Tibial artery (tissue), 4 donors: ENCODE measurements at places on chromosomes 6 and 20.

DNA sequence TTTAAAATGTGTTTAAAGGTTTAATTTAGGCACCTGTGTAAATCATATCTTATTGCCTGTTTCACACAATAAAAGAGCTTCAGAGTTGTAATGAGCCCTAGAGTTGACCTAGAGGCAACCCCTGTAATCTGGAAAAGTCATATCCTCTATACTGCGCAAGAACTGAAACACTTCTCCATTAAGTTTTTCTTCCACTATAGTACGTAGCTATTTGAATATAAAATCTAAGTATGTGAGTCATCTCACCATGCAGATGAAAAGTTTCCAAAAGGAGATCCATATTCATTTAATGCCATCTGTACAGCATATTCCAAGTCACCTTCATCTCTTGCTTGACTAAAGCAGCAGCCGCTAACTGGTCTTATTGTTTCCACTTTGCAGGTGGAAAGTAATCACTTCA, 26.0 kb upstream of the TAAR1 start:
- no peaks in the 10 kb centered on the region for H3K36me3 ChIP-seq
- no peak for DNase-seq
- H3K4me3 ChIP-seq, result no peak overlapping the region
- H3K27ac ChIP-seq, result no peak overlapping the region
- no peaks in the 10 kb centered on the region for H3K4me1 ChIP-seq

DNA sequence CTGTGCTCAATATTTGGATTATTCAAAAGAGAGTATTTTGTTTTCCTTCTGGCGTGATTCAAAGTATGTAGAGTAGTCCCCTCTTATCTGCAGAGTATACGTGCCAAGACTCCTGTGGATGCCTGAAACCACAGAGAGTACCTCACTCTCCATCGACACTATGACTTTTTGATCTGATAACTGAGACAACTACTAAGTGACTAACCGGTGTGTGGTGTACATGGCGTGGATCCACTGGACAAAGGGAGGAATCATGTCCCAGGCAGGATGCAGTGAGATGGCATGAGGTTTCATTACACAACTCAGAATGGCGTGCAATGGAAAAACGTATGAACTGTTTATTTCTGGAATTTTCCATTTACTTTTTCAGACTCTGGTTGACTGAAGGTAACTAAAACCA, 112.2 kb upstream of the PDE7B start:
- H3K27ac ChIP-seq, result no peak overlapping the region
- no peak for DNase-seq
- no peak overlapping the region for H3K4me3 ChIP-seq
- H3K36me3 ChIP-seq, result no peaks in the 10 kb centered on the region
- no peaks in the 10 kb centered on the region for H3K4me1 ChIP-seq
- no peaks in the 10 kb centered on the region for H3K27me3 ChIP-seq

DNA sequence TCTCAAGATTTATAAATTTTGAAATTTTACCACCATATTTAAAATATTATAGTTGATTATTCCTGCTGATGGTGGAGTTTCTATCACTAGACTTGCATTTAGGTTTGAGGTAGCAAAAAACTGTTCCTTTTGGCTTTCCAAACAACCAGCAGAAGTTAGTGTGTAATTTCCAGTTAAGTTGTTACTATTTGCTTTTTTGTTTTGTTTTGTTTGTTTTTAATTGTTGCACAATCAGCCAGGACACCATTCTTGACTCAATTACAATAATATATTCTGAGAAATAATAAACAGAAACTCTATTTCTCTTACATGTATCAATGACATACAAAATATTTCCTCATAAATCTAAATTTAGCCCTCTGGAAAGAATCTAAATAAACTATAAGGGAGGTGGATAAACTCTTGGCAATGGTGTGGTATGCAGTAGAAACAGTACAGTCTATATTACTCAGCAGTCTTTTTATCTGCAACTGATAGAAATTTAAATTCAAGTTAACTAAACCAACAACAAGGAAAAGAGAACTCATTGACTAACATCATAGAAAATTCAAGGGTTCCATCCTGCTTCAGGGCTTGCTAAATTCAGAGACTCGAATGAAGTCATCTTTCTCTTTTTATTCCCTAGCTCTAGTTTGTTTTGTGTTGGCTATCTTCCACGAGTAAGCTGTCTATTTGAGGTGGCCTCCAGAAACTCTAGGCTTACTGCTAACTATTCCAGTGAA, 19.4 kb upstream of the COL19A1 start:
- DNase-seq, result no peak
- no peak overlapping the region for H3K27ac ChIP-seq
- no peaks in the 10 kb centered on the region for H3K27me3 ChIP-seq
- H3K4me1 ChIP-seq, result no peaks in the 10 kb centered on the region
- no peak overlapping the region for H3K4me3 ChIP-seq

DNA sequence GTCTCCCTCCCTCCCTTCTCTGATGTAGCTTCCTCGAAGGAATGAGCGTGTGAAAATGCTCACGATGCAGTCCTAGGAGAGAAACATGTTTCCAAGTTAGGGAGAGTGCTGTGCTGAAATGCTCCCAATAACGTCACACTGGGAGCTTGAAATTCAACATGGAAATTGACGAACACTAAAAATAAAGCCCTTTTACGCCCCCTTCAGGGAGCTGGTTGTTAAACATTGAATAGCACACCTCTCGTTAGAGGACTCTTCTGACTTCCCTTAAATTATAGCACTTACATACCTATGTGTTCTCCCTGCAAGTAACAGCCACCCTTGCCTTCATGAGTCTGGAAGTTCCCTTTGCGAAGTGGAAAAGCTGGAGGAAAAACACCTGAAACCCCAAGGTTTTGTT, 88.6 kb downstream of the BFSP1 start:
- no peaks in the 10 kb centered on the region for H3K36me3 ChIP-seq
- no peak overlapping the region for H3K4me3 ChIP-seq
- peaks cover 24% of the 10 kb centered on the region for H3K27me3 ChIP-seq
- H3K27ac ChIP-seq, result no peak overlapping the region
- no peak for DNase-seq
- H3K4me1 ChIP-seq, result no peaks in the 10 kb centered on the region

DNA sequence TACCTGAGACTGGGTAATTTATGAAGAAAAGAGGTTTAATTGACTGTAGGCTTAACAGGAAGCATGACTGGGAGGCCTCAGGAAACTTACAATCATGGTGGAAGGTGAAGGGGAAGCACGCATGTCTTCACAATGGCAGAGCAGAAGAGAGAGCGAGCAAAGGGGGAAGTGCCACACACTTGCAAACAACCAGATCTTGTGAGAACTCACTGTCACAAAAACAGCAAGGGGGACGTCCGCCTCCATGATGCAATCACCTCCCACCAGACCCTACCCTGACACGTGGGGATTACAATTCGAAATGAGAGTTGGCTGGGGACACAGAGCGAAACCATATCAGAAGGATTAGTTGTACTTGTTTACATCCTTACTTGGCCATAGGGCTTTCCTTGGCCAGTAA, 49.7 kb downstream of the FIG4 start:
- H3K36me3 ChIP-seq, result peaks cover 64% of the 10 kb centered on the region
- no peaks in the 10 kb centered on the region for H3K4me1 ChIP-seq
- DNase-seq, result no peak
- no peak overlapping the region for H3K27ac ChIP-seq
- H3K27me3 ChIP-seq, result no peaks in the 10 kb centered on the region
- H3K4me3 ChIP-seq, result no peak overlapping the region
